ENCODE measurements at places on chromosomes 1 and 21.

- DNase-seq = no peak
Measured at GRCh38 chr21:29751473-29752185, 188.2 kb downstream of the GRIK1 start.

DNA sequence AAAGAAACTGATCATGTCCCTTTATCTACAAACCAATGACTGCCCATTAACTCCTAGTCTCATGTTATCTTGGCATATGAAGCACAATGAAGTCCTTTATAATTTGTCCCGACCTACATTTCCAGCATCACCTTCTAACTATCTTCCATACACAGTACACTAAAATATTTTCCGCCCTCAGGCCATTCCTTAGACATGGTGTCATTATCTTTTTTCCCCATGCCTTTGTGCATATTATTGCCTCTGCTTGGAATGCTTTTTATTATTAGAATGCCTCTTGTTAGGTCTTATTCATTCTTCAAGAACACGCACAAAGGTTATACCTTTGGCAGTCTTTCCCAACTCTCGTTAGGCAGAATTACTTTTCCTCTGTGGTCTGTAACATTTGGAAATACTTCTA, 39.6 kb downstream of the ATG4C start:
- no peak for DNase-seq

GRCh38 chr1:155966135-155966534, 12.2 kb downstream of the ARHGEF2 start:
- DNase-seq = no peak

DNA sequence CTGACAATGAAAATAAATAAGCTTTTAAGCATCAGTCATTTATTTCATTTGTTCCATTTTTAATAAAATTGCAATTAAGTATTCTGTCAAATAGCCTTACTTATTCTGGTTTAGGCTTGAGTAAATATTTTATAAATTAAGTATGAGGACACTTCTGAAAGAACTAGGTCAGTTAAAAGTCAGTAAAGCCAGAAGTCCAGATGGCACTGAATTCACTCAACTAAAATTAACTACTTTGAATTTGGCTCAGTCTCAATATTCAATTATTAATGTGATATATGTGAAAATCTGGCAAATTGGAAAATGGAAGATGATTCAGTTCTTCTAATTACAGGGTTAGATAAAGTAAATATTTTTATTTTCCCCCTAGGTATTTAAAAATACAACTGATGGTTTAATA, 174.2 kb downstream of the BRINP3 start:
- no peak for DNase-seq

DNA sequence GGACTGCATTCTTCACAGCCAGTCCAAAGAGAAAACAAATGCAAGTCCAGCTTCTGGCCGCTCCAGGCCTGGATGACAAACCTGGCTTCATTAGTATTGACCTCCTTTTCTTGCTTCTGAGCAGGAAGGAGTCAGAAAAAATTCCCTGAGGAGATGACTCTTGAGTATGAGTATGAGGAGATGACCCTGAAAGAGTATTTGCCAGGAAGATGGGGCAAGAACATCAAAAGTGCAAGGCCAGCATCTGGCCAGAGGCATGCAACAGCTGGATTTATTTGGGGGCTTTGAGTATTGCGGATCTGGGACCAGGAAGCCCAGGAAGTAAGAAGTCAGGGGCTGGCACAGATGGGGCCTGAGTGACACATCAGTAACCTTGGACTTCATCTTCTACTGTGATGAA, 113.9 kb downstream of the GLIS1 start:
- no peak for DNase-seq

GRCh38 chr1:56409112-56409691, 170.2 kb downstream of the PLPP3 start:
- no peak for DNase-seq

DNA sequence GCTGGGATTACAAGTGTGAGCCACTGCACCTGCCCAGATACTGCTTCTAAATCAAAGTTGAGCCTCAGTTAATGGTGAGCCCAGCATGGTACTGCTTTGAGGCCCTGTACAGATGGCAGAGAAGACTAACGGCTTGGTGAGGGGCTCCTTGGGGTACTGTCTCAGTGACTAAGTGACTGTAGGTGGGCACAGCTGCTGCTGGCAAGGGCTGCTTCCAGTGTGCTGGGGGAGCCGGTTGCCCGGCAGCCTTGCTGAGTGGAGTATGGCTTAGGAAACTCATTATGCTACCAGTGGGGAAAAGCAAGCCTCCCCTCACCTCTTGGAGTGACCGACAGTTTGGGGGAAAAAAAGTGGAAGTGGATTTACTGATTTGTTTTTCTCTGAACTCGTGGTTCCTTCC, 23.6 kb upstream of the ARHGEF10L start:
- DNase-seq = no peak

- DNase-seq = no peak
Measured at GRCh38 chr1:39882152-39882551, 1.2 kb downstream of the TRIT1 start.

GRCh38 chr1:163271535-163271934, 50.2 kb upstream of the NUF2 start:
- no peak for DNase-seq

GRCh38 chr1:110235834-110236682, 25.9 kb downstream of the KCNC4 start:
- no peak for DNase-seq

DNA sequence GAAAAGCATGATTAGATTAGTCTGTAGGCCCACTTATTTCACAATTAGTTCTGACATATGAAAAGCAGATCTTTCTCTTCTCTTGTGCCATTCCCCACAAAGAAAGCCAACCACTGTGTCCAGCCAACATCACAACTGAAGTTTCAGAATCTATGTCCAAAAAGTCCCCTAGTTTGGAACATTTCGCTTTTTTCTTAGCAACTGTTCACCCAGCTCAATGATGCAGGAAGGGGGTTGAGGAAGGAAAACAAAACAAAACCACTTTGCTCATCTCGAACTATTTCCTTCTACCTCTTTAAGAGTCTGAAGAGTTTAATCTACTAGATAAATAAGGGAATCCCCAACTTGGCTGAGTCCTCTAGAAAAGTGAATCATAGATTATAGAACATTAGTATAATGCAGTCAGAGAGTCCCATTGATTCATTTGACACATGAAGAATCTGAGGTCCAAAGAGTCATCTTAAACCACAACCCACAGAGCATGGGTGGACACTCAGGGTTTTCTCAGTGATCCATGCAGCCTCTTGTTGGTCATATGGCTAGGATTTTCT, 159.3 kb upstream of the SGIP1 start:
- no peak for DNase-seq

DNA sequence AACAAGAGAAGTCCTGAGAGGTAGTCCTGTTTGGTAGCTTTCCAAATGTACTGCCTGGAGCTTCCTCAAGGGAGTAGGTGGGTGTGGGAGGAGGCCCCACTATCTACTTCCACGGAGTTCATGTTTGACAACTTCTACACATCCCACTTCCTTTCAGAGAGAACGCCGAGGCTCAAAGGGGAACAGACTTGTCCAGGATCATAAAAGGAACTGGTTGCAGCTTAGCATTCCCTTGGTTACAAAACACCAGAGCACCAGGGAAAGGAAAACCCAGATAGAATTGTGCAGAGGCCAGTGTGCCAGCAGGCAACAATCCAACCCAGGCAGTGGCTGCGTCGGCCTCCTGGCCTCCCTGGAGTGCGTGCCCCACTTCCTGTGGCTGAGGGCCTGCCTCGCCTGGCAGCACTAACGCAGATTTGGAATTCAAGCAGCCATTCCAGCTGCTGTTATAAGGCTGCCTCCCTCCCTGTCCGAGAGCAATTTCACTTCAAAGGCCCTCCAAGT, 4.2 kb upstream of the RAP1GAP start:
- peak; percentile 42 for DNase-seq

DNA sequence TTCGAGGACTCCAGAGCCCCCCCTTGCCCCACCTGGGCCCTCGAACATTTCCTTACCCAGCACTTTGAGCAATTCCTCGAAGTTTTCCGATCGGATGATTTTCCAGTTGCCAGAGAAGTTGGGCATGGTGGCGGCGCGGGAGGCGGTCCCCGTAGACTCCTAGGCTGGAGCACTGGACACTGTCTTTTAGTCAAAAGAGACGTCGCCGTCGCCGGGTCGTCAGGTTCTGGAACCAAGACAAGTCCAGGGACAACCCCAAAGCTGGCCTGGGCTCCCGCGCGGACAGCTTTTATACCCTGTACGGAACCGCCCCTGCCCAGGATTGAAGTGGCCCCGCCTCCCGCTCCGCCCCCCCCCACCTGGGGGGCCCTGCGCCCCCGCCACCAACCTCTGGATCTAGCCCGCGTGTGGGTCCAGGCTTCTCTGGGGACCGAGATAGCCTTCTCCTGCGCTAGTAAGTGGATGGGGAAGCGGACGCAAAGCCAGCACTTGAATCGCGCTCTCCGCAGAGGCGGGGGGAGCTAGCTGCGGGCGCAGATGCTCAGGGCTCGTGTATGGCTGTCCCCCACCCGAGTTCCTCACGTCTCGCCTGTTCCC, at the start of gene CRABP2:
Gene CRABP2, minus strand, starts transcription at position 263 of the 597 bp plus-strand sequence. Its CDS starts 137 bp downstream, at position 126.
- DNase-seq = peak; percentile 63

- no peak for DNase-seq
Measured at GRCh38 chr1:230280054-230280795, 145.9 kb downstream of the PGBD5 start.

GRCh38 chr1:158943059-158943458, 11.7 kb downstream of the PYHIN1 start:
- no peak for DNase-seq

DNA sequence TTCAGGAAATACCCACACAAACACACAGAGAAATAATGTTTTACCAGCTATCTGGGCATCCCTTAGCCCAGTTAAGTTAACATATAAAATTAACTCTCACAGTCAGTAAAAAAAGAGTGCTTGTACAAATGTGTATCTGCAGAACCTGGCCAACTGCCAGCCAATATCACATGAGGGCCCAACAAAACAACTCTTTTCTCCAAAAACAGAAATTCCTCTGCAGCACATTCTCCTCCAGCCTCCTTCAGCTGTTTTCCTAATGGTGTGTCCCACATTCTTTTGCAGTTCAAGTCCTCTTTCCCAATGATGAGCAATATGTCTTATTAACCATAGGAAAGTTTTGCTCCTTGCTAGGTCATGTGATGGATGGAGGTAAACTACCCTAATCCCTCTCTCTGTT, 75.5 kb downstream of the LRRC7 start:
- DNase-seq = no peak

DNA sequence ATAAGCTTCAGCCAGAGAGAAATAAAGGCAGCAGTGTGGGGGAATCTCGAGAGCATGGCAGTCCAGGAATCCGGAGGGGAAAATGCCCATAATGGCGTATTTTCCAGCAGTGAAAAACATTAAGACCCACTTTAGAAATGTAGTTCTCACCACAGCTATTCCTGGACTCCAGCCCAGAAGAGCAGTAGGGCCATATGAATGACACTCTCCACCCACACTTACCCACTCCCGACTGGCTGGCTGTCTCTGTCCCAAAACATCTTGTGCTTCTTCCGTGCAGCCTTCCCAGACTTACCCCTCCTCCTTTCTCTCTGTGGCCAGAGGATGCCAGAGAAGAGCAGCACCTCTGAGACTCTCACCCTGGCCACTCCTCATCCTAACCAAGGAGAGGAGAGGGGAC, 56.4 kb downstream of the TRABD2B start:
- DNase-seq = no peak

- no peak for DNase-seq
Measured at GRCh38 chr1:47483651-47484050, 45.8 kb downstream of the FOXD2 start.

DNA sequence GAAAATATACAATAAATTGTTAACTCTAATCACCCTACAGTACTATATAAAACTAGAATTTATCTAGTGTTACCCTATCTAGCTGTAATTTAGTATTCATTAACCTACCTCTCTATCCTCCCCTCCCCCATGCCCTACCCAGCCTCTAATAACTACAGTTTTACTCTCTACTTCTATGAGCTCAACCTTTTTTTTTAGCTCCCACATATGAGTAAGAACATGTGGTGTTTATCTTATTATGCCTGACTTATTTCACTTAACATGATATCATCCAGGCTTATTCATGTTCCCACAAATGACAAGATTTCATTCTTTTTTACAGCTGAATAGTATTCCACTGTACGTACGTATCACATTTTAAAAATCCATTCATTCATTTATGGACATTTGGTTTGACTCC, 46.0 kb upstream of the WARS2 start:
- no peak for DNase-seq

- no peak for DNase-seq
Measured at GRCh38 chr1:91876781-91877573, 9.0 kb downstream of the TGFBR3 start.

DNA sequence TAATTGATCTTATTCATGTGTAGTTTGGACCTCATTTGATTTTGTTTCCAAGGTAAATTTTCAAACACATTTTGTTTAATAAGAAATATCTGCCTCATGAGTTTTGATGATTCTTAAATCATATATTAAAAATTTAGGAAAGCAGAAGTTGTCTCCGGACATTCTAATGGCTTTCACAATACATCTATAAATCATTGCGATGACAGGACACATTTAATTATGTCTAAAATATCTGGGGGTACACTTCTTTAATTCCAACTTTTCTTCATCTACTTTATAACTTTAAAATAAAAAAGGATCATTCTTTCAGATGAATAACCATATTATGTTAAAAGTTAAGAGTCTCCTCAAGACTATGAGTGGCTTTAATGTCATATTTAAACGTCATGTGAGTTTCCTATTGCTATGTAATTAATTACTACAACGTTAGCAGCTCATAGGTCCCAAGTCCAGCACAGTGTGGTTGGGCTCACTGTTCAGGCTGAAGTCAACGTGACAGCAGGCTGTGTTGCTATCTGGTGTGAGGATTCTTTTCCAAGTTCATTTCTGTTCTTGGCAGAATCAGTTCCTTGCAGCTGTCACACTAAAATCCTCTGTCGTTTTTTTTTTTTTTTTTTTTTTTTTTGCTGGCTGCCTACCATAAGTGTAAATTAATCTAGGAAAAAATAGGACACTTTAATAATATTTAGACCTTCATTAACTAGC, 893.5 kb downstream of the LTN1 start:
- DNase-seq = no peak

DNA sequence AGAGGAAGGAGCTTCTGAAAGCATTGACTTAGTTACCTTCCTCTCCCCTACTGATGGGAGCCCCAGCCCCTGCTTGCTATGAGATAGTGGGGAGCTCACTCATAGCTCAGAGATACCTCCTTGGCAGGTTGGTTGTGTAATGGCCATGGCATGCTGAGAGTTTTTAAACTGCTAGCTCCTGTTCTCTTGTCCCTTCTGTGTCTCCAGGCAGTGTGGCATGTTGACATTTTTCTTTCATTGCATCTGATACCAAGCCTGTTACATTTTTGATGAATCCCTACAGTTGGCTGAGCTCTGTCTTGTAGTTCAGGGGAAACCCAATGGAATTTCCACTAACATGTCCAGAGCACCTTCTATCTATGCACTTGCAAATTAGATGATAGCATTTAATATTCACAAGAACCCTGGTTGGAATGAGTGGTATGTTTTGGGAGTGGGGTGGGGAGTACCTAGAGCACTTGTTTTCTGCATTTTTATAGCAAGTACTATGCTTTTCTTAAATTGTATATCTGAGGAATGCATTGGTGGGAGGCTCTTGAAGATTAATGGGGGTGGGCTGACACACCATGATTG, 39.1 kb upstream of the EFCAB14 start:
- DNase-seq = no peak

Measured in DMS79 (cell line).